ENCODE measurements at places on chromosomes 1 and 21.

DNA sequence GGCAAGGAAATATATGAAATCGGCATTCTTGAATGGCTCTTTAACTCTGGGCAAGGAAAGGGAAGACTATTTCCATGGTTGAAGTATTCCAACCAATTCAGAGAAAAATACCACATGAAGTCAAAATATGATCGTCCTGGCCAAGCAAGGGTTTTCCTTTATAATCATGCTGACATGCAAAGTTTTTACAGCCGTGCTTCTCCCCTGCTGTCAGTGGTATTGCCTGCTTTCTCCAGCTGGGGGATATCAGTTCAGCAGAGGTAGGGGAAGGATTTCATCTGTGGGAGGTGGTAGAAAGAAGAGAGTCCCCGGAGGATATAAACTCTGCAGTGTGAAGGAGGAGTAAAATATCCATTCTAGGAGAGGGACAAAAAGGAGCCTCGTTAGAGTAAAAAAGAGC is 322.8 kb downstream of the PAPPA2 start:
- DNase-seq, result no peak

GRCh38 chr1:18724801-18725200 is 94.2 kb downstream of the PAX7 start:
- DNase-seq, result no peak

DNA sequence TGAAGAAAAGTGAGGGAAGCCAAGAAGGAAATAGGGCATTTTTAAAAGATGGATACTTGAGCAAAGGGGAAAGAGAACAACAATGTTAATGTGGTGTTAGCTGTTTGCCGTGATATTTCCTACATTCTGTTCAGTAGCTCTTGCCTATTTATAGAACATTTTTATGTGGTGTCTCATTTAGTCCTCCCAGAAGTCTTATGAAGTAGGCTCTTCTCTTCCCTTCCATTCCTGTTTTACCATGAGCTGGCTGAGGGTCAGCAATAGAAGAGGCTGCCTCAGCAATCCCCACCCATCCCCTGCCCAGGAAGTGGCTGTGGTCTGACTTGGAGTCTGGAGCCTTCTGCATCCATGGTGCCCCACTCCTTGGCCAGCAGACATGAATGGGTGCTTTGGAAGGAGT is 60.1 kb downstream of the KIAA0040 start:
- no peak for DNase-seq

DNA sequence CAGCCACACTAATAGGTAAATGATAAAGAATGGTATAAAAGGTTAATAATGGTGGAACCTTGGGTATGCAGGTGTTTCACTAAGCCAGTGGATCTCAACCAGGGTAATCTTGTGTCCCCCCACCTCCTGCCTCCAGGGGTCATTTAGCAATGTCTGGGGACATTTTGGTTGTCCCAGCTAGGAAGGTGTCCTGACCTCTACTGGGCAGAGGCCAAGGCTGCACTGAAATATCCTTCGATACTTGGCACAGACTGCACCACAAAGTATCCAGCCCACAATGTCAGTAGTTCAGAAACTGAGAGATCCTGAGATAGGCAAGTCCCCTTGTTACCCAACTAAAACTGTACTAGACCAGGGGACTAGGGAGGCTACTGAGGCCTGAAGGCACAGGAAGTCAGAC is 113.6 kb upstream of the TIAM1 start:
- no peak for DNase-seq

GRCh38 chr21:45248893-45249381 is 38.8 kb downstream of the POFUT2 start:
- no peak for DNase-seq

DNA sequence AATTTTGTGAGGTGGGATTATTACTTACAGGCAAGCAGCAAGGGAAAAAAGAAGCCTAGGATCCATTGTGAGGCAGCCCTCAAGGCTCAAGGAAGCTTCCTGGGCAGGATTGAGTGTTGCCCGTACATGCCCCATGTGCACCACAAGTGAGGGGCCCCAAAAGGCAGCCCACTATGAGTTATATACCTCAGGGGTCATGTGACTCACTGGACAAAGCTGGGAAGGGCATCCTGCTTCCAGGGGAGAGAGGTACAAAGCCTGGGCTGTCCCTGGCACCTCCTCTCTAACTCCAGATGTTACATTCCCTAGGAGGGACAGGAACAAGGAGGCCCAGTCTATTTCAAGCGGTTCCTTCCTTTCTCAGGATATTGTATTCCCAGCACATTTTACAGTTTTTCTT is 34.0 kb upstream of the CD1D start:
- DNase-seq, result no peak

- DNase-seq, result no peak
These were observed 13.3 kb downstream of the SCNN1D start for GRCh38 chr1:1293263-1294249.

GRCh38 chr21:38269576-38269936 is 12.8 kb downstream of the KCNJ15 start:
- DNase-seq, result no peak

GRCh38 chr1:65470766-65471165 is 50.3 kb downstream of the LEPR start:
- DNase-seq, result no peak

Measured in stimulated activated CD8-positive, alpha-beta memory T cell treated with anti-CD3 and anti-CD28 coated beads, Interleukin-15, amount 100 ng/mL, for 1 hour (primary cell).